ENCODE measurements at places on chromosomes 3 and 15.

GRCh38 chr15:69909719-69910444 is 187.8 kb downstream of the TLE3 start:
- DNase-seq, result no peak

GRCh38 chr3:37114251-37115145 is 59.9 kb downstream of the LRRFIP2 start:
- no peak for DNase-seq

DNA sequence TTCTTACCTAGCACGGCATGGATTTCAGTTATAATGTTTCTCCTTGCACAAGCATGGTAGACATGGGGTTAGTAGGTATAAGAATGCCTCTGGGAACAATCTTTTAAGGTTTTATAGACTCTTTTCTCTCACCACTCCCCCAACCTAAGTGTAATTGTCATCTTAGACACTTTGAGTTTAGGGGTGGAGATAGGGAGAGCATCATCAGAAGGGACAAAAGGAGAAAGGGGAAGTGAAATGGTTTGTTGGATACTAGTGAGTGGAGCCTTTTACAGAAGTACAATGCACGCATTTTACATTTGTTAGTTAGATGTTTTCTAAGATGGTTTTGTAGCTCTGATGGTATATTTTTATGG is 189.2 kb downstream of the TP63 start:
- no peak for DNase-seq

DNA sequence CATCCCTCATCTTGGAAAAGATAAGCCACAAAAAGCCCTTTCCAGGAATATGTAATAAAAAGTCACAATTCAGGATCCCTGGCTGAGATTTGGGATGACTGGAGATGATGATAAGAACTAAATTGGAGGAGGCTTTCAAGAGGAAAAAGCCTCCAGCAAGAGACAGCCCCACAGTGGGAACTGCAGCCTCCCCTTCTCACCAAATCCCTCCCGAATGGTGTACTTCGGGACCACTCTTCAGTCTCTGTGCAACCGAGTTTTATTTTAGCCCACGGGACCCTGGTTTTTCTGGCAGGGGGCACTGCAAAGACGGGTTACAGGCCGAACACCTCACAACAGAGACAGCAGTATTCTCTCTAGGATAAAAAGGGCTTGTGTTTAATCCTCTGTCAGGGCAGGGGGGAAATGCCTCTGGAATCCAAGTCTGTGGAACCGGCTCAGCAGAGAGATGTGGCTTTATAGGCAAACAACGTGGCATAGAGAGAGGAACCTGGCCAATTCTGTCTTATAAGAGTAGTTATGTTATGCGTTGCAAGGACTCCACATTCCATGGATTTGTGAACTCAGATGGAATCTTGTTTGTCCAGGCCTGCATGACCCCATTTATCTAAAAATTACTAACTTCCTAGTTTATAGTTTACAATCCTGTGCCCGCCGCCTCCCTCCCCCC is 1.2 kb upstream of the LMCD1 start:
- no peak for DNase-seq

- DNase-seq, result no peak
These were observed 815 bp upstream of the ZNF280D start for GRCh38 chr15:56734013-56734635.

DNA sequence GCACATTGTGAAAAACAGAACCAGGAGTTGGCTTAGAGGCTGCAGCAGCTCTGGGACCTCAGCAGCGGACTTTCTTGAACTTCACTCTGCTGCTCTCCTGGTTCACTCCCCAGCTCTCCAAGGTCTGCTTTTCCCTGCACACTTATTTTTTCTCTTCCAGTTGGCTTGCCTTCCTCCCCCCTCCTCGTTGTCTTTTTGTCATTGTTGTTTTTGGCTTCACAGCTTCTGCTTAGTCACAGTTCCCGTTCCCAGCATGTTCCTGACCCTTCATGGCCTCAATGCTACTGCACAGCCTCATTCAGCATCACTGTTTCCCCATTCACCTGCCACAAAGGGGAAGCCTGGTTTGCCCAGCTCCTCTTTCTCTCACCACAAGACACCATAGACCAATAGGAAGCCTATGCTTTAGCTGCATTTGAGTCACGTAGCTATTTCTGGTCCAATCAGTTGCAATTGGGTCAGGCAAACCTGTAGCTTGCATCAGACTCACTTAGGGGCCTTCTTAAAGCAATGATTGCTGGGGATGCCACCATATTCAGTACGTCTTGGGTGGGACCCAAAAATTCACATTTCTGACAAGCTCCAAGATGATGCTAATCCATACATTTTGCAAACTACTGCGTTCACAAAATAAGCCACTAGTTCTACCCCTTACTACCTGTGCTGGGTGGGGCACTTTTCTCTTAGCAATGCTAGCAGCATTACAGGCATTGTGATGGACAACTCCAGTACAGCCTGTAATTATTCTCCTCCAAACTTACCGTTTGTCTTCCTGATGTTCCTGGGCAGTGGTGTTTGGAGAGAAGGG is 7.8 kb upstream of the SUMF1 start:
- peak; percentile 12 for DNase-seq

DNA sequence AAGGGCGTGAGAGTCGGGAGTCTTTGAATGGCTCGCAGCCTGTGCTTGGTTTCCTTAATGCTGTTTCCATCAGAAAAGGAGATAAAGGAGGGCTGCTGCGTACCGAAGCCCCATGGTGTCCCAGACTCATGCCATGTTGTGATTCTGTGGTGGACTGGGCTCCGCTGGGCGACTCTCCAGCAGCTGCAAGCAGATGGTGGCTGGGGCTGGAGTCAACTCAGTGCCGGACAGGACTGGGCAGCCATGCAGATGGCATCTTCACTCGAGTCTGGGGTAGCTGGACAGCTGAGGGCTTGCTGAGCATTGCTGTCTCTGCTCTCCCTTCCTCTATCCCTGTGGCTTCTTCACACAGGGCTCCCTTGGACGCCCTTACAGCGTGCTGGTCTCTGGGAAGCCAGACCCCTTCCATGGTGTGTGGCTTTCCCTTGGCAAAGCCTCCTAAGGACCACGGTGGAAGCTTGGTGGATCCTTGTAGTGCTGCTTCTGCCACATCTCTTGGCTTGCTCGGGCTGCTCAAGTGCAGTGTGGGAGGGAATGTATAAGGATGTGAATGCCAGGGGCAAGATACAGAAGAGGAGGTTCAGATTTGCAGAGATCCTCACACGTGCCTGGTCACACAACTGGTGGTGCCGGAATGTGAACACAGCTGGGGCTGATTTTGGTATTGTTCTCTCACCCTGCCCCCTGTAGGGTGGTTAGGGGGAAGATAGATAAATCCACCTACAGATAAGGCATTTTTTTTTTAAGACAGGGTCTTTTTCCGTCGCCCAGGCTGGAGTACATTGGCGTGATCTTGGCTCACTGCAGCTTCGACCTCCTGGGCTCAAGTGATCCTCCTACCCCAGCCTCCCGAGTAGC is 9.0 kb downstream of the NIPA1 start:
- no peak for DNase-seq

DNA sequence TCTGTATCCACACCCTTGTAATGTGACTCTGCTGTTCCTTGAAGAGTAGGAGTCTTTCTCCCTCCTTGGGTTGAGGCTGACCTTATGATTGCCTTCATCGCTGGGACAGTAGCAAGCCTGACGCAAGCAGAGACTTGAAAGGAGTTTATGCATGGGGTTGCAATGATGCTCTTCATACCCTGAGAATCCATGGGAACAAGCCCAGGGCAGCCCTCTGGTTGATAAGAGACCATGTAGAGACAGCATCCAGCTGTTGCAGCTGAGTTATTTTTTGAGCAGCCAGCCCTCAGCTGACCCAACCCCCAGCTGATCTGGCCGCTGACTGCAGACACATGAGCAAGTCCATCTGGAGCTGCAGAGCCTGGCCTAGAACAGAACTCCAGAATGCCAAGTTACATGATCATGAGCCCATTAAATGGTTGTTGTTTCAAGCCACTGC is 60.6 kb upstream of the ARNT2 start:
- no peak for DNase-seq

DNA sequence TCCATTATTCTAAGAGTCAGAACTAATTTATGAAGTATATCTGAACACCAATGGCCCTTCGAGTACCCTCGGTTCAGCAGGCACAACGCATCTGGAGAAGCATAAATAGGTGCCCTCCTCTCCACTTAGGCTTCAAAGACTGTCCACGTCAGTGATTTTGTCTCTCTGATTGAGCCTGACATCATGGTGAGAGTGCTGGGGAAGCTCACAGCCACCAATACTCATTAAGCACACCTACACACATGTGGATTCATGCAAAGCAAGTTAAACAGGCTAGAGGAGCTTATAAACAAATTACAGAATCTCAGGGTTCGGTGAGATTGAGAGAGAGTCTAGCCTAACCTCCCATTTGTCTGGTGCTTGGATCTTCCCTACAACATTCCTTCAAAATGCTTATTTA is 3.6 kb downstream of the CLDN1 start:
- DNase-seq, result no peak

DNA sequence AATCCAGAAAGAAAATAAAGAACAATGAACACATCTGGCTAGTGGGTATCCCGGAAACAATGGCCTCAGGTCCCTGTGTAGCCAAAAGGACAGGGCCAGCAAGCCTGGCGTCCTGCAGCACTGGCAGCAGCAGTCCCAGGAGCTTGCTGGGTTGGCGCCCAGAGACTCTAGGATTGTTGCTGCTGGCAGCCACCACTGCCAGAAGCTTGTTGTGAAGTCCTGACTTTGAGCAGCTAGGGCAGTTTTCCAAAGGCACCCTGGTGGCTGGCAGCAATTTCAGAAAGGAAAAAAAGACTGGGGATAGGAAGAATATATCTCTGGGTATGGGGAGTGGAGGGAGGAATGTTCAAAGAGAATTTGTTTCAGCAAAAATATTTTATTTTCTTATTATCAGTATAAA is 11.3 kb downstream of the SHQ1 start:
- DNase-seq, result no peak

DNA sequence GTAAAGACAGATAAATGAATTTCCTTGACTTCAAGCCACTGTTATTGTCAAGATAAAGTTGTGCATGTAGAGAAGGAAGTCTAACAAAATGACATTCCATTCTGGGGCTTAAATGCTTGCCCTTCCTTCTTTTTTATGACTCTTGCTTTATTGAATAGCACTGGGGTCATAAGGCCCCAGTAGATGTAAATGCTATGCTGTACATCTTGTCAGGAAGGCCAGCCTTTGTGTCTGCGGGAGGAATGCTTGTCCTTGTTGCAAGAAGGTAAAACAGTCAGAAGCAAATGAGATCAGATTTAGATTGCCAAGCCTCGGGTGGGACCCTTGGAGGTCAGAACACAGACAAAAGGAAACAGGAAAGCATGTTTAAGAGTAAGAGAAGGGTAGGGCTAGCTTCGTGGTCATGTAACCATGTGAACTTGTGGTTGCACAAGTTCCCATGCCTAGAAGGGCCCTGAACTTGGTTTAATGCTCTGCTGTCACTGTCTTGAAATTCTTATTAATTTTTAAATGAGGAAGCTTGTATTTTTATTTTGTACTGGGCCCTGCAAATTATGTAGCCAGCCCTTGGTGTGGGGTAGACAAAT is 81.5 kb downstream of the PPM1L start:
- no peak for DNase-seq

DNA sequence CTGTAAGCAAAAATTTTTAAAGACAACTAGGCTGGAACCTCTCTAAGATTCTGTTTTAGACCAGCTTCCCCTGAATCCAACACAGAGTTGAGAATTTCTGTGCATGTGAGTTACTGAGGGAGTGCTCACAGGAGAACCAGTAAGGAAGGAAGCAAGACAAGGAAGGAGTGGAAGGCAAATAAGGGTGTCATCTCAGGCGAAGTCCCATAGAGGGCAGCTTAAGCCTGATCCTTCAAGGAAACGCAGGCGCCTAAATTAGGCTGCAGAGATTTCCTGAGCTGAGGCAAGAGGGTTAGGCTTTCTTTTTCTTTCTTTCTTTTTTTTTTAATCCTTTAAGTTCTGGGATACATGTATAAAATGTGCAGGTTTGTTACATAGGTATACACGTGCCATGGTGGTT is 36.2 kb upstream of the COL6A6 start:
- DNase-seq, result no peak

DNA sequence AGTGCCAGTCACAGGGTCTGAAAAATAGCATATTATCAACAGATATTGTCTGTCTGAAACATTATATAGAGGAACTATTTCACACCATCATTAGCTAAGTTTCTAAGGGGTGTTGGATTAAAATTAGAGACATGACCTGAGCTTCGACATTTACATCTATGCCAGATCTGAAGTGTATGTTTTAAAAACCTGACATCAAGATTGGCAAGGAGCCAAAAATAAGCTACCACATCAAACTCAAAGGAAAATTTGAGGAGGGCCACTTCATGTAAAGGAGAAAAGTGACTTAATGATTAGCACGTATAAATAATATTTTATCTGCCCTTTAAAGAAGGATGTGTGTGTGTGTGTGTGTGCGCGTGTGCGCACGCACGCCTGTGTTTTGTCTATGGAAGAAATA is 752.0 kb upstream of the GRM7 start:
- DNase-seq, result no peak

- DNase-seq, result no peak
These were observed 97.1 kb upstream of the ICE2 start for GRCh38 chr15:60576044-60576443.
